ENCODE measurements at places on chromosomes 16 and 17.

- peak; percentile 51 for DNase-seq
Measured at GRCh38 chr16:29025218-29025617, 40.4 kb downstream of the LAT start.

GRCh38 chr16:24969071-24969470 lies 46.1 kb downstream of the ARHGAP17 start:
- no peak for DNase-seq

DNA sequence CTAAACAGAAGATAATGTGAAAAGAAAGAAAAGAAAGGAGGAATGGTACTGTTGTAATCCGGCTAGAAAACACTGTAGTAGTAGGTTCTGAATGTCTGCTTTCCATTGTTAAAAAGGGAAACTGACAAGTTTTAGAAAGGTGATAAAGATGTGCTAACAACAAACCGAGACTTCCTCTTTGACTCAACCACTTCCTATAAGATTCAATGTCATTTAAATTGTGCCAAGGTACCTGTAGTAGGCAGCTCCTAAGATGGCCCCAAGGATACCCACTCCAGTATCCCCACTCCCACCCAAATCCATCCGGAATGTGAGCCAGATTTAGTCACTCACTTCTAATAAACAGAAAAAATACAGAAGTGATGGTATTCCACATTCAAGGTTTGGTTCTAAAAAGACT lies 31.2 kb downstream of the XYLT1 start:
- no peak for DNase-seq

- DNase-seq = no peak
Measured at GRCh38 chr17:55005520-55005919, 37.0 kb downstream of the STXBP4 start.

- no peak for DNase-seq
Measured at GRCh38 chr16:70304892-70305448, 6.0 kb downstream of the DDX19B start.

DNA sequence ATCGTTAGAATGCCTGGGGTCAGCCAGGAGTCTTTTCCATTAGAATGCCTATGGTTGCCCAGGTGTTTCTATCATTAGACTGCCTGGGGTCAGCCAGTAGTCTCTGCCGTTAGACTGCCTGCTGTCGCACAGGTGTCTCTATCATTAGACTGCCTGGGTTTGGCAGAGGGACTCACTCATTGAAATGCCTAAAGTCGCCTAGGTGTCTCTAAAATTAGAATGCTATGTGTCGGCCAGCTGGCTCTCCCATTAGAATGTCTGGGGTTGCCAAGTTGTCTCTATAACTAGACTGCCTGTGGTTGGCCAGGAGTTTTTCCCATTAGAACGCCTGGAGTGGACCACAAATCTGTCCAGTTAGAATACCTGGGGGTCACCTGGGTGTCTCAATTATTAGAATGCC lies 2266.5 kb downstream of the TP53TG3F start:
- DNase-seq = no peak

- no peak for DNase-seq
Measured at GRCh38 chr16:19210280-19210924, 42.4 kb downstream of the SYT17 start.

- DNase-seq = no peak
Measured at GRCh38 chr17:48455791-48456190, 25.8 kb upstream of the SKAP1 start.

GRCh38 chr16:75376475-75377161 lies 56.7 kb downstream of the CFDP1 start:
- no peak for DNase-seq

DNA sequence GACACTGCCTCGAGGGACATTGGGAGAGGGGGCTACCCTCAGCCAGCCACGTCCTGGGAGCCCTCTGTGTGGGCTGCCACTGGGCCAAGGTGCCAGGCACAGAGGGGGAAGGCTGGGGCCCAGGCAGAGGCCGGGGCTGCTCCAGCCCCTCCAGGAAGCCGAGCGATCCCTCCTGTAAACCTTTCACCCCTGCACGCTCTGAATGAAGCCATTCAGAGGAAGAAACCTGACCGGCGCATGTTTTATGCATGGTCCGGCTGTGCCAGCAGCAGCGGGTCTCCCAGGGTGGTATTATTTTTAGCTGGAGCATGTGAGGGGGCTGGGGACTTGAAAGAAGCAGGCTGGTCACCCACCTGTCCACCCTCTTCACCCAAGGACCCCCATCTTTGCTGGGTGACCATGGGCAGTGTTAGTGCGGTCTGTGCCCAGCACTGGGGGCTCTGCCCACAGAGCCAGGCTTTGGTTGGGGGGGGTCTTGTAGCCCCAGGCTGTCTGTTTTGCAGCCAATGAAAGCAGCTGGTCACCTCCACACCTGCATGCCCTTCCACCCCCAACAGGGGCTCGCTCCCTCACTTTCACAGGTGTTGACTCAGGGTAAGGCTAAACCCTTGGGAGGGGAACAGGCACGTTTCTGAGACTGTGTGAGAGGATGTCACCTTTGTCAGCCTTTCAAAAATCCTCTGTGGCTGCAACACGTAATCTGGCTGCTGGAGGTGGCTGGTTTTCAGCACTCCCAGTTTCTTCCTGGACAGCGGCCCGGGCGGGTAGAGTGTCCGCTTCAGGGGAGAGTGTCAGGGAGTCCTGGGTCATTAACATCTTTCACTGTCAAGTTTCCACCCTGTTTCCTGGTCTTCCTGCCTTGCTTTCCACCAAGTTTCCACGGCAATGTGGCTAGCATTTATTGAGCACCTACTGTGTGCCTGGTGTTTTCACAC lies 77.1 kb upstream of the BRD7 start:
- no peak for DNase-seq

- DNase-seq = no peak
Measured at GRCh38 chr17:54749157-54749556, 151.5 kb upstream of the TOM1L1 start.

- no peak for DNase-seq
Measured at GRCh38 chr17:40536295-40537171, 28.7 kb downstream of the CCR7 start.

DNA sequence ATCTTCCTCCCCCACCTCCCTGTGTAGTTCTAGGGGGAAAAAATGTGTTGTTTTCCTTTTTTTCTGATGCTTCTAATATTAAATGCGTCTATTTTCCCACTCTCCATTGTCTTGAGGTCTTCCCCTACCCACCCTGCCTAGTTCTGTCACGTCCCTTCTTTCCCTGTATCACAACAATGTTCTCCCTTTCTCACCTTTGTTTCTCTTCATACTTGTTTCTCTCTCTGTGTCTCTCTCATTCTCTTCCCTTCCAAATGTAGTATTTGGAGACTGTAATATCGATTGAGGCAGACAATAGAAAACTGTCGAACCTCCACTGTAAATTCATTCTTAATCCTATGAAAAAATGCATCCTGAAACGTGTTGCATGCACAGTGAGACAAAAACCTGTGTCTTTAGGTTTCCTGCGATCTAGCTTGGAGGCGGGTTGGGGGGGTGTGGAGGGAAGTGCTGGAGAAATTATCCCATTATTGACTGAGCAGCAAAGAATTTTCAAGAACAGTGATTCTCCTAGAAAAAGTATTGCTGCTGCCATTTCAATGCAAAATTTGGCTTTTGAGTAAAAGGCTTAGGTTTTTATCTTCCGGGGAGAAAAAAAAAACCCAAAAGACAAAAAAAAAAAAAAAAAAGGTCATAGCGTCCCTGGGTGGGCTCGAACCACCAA lies 1.3 kb upstream of the PSMB3 start:
- DNase-seq = no peak

GRCh38 chr17:31564883-31565301 lies 173.4 kb downstream of the RAB11FIP4 start:
- no peak for DNase-seq

DNA sequence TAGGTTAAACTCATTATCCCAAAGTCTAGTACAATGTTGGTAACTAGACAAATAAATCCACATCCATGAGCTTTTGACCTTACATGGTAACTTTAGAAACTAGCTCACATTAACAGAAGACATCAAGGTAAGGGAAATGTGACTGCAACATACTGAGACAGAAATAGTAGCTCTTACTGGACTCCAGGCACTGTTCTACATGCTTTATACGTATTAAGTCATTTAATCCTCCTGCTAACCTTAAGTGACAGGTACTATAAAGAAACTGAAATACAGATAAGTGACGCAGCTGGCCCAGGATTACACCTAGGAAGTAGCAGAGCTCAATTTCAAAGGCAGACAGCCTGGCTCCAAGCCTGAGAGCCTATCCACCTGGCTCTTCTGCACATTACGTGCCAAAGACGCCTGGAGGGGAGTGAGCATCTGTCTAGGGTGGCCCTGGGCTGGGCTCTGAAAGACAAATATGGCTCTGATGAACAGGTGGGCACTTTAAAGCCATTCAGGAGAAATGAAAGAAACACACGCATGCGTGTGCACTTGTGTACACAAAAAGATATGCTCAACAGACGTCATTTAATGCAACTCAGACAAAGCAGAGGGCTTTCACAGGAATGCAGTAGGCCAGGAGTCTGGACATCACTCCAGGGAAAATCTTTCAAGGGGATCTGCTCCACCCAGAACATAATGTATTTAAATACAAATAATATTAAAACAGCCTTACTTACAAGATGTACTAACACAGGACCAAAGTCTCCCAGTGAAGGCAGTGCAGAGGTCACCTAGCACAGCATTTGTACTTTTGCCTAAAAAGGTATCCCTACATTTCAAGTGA lies 4.4 kb downstream of the ZC3H7A start:
- DNase-seq = no peak

DNA sequence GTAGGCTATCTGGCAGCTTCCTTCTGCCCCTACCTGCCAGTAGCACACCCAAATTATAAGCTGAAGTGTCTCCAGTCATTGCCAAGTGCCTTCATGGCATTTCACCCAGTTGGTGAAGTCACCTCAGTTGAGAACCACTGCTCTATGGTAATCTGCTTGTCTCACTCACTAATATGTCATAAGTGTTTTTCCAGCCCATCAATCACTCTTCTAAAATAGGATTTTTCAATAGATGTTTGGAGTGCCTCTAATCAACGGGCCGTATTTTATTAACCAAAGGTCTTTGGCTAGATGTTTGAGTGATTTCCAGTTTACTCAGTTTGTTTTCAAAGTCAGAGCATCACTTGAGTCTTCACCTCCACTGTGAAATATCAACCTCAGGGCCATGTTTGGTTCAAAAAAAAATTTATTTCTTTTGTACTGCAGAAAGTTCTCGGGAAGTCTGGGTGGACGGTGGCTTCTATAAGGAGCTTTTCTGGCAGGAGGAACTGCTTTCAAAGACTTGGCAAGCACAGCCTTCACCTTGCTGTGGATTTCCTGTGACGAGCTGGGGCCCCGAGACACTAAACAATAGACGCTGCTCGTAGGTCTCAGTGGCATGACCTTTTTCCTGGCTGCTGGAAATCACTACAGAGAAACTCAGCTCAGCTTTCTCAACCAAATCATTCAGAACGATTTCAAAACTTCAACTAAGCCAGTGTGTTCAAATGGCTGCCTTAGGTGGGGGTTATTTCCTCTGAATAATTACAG lies 95.2 kb upstream of the FOXF1 start:
- no peak for DNase-seq

DNA sequence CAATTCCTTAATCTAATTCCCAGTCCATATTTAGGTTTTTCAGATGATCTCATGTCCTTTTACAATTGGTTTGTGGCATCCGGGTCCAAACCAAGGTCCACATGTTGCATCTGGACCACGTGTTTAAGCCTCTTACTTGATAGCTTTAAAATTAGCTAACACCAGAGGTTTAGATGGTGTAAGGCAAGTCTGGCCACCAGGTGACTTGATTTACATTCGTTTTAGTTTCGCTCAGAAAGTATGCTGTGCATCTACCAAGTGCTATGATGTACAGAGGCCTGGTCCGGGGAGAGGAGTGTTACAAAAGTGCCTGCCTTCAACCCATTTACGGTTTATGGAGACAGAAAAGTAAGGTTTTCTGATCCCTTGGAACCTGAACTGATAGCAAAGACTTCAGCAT lies 878 bp upstream of the DNAJA2 start:
- peak; percentile 32 for DNase-seq

- DNase-seq = no peak
Measured at GRCh38 chr17:43645765-43646481, 15.8 kb downstream of the MEOX1 start.

DNA sequence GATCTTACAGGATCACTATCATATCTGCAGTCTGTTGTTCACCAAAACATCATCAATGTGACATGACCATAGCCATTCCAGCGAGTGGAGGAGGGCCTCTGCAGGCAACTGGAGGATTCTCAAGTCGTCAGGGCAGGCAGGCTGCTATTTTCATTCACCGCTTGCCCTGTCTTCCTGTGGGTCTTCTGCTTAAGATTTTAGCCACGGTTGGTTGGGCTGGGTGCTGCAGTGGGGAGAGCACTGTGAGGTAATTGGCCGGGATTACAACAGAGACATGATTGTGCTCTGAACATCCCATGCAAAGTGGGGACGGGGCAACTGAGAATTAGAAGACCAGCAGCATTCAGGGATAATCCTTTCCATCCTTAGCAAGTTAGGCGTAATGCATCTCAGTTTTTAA lies 245.9 kb downstream of the CPPED1 start:
- no peak for DNase-seq

DNA sequence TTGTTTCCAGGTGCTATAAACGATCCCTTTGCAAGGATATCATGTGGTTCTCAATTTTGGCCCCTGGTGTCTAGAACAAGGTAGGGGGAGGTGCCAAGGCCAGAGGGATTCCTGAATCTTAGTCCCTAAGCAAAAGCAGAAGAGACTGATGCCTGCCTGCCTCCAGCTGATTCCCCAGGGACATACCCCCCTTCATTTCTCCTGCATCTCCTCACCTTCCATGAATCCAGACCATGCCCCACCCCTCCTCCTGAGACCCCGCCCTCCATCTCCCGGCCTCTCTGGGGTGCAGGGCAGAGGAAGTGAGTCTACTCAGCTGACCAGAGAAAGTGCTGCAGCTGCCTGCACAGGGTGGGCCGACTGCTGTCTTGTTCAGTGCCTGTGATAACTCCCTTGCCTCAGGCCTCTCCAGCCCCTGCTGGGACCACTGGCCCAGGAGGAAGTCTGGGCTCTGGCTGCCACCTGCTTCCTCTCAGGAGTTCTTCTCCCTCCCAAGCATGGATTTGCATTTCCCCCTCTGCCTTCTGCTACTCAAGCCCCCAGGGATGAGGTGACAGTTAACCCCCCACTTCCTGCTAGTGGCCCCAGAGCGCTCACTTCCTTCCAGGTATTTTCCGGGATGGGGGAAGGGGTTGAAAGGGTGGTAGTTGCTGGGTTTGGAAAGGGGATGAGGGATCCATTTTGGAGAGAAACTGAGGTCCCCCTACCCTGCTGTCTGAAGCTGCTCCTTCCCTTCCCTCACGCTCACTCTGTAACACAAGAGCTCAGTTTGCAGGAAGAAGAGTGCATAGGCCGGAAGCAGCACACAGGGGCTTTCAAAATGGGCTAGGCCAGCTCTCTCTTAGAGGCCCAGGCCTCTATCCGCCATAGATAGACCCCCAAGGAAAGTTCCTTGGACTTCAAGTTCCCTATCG lies 10.5 kb upstream of the TSPOAP1 start:
- DNase-seq = peak; percentile 92

Data from stimulated activated CD8-positive, alpha-beta memory T cell treated with anti-CD3 and anti-CD28 coated beads, Interleukin-4, amount 100 ng/mL, for 48 hours (primary cell).